Calu3 (cell line): ENCODE measurements at places on chromosomes 2 and 18. TPM values are rescaled to one million over a fixed set of nuclear protein-coding genes. Genes with fewer than 3 reads are reported as not detected.

- peaks cover 5% of the 10 kb centered on the region for H3K36me3 ChIP-seq
- no peak overlapping the region for H3K4me3 ChIP-seq
- H3K27me3 ChIP-seq: no peaks in the 10 kb centered on the region
- no peak for DNase-seq
- peaks cover 37% of the 10 kb centered on the region for H3K4me1 ChIP-seq
- H3K27ac ChIP-seq: peak overlapping the region; percentile 38
Observed at GRCh38 chr18:3104190-3105054, 91.5 kb upstream of the LPIN2 start.

- H3K27me3 ChIP-seq: no peaks in the 10 kb centered on the region
- H3K36me3 ChIP-seq: no peaks in the 10 kb centered on the region
- H3K4me3 ChIP-seq: no peak overlapping the region
- H3K27ac ChIP-seq: peak overlapping the region; percentile 56
Observed at GRCh38 chr2:211085056-211085680, 528.8 kb downstream of the CPS1 start.

COL6A3 gene
- total RNA-seq: 0.07 TPM in 1 of 2 replicates, not detected in the other

- no peaks in the 10 kb centered on the region for H3K36me3 ChIP-seq
- H3K4me3 ChIP-seq: no peak overlapping the region
- H3K4me1 ChIP-seq: no peaks in the 10 kb centered on the region
- no peak overlapping the region for H3K27ac ChIP-seq
- no peaks in the 10 kb centered on the region for H3K27me3 ChIP-seq
- DNase-seq: no peak
Observed at GRCh38 chr2:127138281-127138680, 31.3 kb upstream of the BIN1 start.

- no peak overlapping the region for H3K27ac ChIP-seq
- no peaks in the 10 kb centered on the region for H3K27me3 ChIP-seq
- H3K4me3 ChIP-seq: no peak overlapping the region
- no peak for DNase-seq
Observed at GRCh38 chr2:1511455-1511854, 98.2 kb downstream of the TPO start.

ACP1 gene
- 120 and 124 TPM in 2 replicates for total RNA-seq

- peaks cover 51% of the 10 kb centered on the region for H3K4me1 ChIP-seq
- H3K27me3 ChIP-seq: no peaks in the 10 kb centered on the region
- no peak for DNase-seq
- peaks cover 50% of the 10 kb centered on the region for H3K36me3 ChIP-seq
- no peak overlapping the region for H3K4me3 ChIP-seq
Observed at GRCh38 chr18:58787536-58788149, 77.0 kb upstream of the ZNF532 start.

DNA sequence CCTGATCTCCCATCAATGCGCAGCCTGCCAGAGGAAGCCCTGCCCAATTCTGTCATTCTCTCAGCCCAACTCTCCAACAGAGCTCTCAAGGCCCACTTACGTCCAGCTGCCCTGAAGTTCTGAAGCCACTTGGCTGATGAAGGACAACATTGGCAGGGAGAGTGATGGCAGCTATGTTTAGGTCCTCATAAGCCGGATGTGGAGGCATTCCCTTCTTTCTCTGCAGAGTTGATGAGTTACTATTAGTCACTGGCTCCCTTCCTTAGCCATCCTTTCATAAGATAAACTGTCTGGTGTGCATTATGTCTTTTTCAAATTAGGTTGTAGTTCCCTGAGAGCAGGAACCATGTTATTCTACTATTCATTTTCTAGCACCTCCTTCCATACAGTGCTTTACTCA, 22.5 kb upstream of the TACR1 start:
- H3K4me3 ChIP-seq: no peak overlapping the region
- no peaks in the 10 kb centered on the region for H3K36me3 ChIP-seq
- H3K27me3 ChIP-seq: peaks cover 39% of the 10 kb centered on the region
- DNase-seq: no peak

DNA sequence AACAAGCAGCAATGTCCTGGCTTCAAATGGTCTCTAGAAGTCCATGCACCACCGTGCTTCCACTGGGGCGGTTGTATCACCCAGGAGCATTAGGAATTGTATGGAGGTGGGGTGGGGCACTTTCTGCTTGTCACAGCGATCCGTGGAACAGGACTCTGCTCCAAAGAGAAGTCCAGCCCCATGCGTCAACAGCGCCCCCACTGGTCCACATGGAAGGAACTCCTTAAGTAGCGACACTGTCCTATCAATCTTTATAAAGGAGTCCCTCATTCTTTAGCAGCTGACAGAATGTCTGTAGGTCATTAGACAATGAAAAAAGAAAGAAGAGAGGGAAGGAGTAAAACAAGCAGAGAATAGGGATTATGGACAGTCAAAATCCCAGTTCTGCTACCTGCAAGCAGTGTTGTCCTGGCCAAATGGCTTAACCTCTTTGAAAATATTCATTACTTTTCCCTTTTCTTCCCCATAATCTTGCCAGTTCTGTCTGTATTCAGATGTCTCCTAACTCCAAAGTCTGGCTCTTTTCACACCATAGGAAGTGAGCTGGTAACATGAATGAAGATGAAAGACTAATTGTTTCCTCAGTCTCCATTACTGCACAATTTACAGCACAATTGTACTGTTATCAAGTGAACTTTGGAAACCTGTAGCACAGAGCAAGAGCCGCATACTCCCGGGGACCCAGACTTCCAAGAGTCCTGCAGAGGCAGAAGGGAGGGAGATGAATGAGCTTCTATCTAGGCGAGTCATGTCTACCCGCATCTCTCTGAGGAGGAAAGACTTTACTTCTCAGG, 9.9 kb downstream of the NFE2L2 start:
- peak overlapping the region; percentile 74 for H3K27ac ChIP-seq
- peaks cover 86% of the 10 kb centered on the region for H3K36me3 ChIP-seq
- H3K27me3 ChIP-seq: no peaks in the 10 kb centered on the region
- H3K4me1 ChIP-seq: peaks cover 77% of the 10 kb centered on the region
- peak; percentile 81 for DNase-seq

DNA sequence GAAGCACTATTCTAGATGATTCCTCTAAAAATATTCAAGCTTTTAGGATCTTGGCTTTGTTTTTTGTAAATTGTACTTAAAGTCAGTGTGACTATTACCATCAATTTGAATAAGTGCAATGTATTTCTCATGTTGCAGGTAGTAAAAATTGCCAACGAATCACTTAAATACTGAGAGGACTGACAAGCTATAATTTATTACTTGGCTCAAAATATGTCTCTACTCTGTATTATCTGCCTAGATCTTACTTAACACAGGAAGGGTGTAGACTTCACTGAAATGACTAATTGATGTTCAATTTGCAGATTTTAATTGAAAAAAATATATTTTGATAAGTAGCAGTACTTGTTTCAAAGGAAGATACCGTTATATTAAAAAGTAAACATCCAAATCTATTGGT, 202.3 kb downstream of the SLC8A1 start:
- no peaks in the 10 kb centered on the region for H3K27me3 ChIP-seq

DNA sequence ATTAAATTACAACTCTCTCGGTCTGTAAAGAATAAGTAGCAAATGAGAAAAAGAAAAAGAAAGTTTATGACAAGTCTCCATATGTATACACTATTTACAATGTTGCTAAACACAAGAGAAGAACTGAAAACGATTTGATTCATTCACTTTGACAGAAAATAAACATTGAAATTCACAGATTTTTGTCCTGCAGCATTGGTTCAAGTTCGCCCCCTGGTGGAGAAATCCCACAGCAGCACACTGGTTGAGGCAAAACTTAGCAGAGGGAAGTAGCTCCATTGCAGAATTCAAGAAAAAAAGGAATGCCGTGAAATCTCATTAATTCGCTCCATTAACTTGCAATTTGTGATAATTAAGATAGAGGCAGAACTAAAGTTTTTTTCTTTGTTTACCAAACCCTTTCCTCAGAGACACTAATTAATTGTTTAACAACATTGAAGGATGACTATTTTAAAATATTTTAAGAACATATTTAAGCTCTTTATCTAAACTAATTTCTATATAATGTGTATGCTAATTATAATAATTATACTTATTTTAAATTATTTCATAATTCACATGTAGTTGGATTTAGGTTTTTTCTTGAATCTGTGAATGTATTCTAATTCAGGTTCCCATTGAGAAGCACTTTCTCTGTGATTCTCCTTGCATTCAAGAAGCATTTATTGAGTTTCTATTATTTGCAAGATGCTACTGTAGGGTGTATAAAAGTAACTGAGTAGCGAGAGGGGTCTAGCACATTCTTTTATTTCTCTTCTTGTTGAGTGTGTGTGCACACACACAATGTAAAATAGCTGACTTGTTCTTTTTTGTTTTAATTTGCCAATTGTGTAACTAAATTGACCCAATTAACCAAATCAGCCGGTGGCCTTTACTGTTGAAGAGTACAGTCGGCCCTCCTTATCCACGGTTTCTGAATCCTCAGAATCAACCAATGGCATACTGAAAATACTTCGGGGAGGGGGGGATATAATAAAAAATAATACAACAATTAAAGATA, 74.1 kb downstream of the COL4A3 start:
- DNase-seq: peak; percentile 81
- H3K27ac ChIP-seq: no peak overlapping the region
- no peak overlapping the region for H3K4me3 ChIP-seq
